Urinary bladder (tissue), 4 donors: ENCODE measurements at places on chromosomes 5 and 9. TPM values are rescaled to one million over a fixed set of nuclear protein-coding genes. Genes with fewer than 3 reads are reported as not detected.
A peak's percentile ranks its signal among the peaks of the same experiment; 100 is the strongest.

GRCh38 chr5:23302438-23302837, 205.0 kb upstream of the PRDM9 start:
- no peak for DNase-seq

- DNase-seq: peak; percentile 21
These were observed at the start of gene HRH2 for GRCh38 chr5:175657593-175658271. HRH2 (plus strand) TSS chr5:175658071; CDS start chr5:175683234, 25,163 bp downstream.

DNA sequence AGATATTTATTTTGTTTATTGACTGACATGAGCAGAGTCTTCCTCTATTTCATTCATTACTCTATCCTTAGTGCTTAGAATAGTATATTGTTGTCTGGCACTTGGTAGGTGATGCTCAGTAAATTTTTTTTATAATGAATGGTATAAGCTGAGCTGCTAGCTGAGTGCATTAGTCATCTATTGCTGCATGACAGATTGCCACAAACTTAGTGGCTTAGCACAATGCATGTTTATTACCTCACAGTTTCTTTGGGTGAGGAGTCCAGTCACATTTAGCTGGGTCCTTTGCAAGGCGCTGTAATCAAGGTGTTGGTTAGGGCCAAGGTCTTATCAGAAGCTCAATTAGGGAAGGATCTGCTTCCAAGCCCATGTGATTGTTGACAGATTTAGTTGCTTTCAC, 23.1 kb downstream of the SMAD5 start:
- no peak for DNase-seq

GRCh38 chr5:40386289-40386688, 293.4 kb upstream of the PTGER4 start:
- no peak for DNase-seq

DNA sequence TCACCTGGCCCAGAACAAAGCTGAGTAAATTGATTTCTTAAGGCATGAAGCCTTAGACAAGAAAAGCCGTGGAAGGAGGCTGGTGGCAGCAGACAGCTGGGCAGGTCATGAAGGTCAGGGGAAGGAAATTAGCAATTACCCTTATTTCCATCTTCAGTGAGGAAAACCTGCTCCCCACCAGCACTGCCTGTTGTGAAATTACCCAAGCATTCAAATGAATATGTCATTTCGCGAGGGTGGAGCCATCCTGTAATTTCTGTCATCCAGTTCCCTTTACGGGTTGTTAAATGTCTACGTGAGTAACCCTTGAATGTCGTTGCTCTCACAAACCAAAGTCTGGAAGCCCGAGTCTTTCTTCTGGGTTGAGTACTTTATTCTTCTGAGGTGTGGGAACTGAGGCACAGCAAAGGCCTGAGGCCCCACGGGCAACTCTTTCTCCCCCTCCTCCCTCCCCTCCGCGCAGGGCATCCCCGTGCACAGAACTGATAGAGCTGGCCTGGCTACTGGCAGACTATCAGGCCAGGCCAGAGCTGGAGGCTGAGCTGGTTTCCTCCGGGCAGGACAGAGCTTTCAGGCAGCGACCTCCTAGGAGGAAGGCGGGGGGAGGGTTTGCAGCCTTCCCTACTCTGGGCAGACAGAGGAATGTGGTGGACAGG, 22.0 kb upstream of the AK3 start:
- no peak for DNase-seq

- no peak for DNase-seq
These were observed 4.3 kb upstream of the MXD3 start for GRCh38 chr5:177316005-177316404.

GRCh38 chr5:180820788-180821321, 18.2 kb upstream of the MGAT1 start:
- DNase-seq: no peak

GRCh38 chr9:95130484-95130883, 187.0 kb downstream of the FANCC start:
- no peak for DNase-seq

DNA sequence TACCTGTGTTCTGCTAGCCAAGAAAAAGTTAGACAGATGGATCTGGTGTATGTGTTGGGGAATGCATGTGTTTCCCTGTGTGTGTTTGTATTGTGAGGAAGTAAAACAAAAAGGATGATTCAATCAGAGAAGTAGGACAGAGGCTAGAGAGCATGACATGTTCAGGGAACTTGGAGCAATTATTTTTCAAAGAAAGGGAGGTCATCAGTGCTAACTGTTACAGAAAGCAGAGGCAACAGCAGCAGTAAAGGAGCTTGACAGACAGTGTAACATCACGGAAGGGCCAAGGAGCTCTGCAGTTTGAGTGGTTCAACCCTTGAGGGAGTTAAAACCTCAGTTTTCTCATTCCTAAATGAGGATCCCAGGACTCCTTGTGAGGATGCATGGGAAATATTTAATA, 13.2 kb downstream of the SPINK1 start:
- no peak for DNase-seq

- no peak for DNase-seq
These were observed at the start of gene PDCD1LG2 for GRCh38 chr9:5510360-5510931. PDCD1LG2 (plus strand) TSS chr9:5510531; CDS start chr9:5522547, 12,016 bp downstream.

DNA sequence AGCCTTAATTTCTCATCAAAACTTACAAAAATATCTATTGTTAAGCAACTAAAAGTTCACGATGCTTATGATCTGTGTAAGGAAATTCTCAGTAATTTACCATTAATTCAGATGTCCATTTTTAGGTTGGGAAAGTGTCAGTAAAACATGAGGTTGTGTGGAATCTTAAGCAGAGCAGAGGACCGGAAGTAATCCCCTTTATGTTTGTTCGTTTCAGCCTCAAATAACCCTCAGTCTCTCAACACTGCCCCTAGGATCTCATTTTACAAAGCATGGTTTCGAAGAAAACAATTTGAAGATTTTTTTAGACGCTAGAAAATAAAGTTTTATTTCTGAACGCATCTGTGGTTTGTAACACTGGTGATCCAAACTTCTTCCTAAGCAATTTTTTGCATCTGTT, 504.2 kb downstream of the MAT2B start:
- no peak for DNase-seq

- no peak for DNase-seq
These were observed 521.2 kb downstream of the DTWD2 start for GRCh38 chr5:118467103-118467502.

GRCh38 chr5:62477801-62478200, 65.2 kb downstream of the IPO11 start:
- DNase-seq: no peak

DNA sequence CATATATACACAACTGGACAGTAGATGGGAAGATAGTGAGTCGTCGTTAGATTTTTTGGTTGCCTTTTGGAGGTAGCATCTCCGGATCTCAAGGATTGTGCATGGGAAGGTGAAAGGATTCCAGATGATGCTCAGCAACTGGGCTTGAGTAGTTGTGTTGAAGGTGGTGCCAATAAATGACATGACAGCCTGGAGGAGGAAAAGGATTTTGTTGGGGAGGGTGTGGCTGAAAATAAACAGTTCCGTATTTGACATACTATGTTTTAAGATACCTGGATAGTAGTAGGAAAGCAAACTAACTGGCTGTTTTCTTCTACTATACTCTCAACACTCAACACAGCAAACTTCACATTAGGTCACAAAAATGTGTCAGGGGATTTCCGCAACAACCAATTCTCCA, 62.4 kb downstream of the SREK1 start:
- DNase-seq: no peak

- DNase-seq: no peak
These were observed 101.6 kb downstream of the NIPBL start for GRCh38 chr5:36978196-36978595.

GRCh38 chr5:120527251-120527650, 63.2 kb downstream of the PRR16 start:
- DNase-seq: no peak

- DNase-seq: no peak
These were observed 180.2 kb upstream of the ZNF618 start for GRCh38 chr9:113695901-113696300.

DNA sequence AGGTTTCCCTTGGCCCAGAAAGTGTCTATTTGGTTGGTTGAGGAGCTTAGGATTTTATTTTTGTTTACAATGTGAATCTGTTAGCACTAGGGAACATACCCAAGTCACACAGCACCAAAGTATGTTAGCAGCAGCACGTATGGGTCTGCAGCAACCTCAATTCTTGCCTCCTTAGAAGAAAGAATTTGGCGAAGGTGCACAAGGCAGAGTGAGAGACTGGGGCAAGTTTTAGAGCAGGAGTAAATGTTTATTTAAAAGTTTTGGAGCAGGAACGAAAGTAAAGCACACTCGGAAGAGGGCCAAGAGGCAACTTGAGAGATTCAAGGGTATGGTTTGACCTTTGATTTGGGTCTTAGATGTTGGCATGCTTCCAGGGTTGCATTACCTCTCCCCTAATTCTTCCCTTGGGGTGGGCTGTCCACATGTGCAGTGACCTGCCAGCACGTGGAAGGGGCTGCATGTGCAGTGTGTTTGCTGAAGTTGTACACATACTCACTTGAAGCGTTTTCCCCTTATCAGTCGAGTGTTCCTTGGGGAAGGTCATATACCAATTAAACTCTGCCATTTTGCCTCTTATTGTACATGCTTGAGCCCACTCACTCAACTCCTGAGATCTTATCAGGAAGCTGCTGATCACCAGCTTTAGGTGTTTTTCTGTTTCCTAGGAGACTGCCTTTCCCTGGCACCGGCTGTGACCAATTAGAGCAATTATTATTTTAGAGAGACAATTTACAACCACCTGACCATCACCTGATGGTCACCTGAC, 64.9 kb upstream of the SHC3 start:
- DNase-seq: no peak

GRCh38 chr5:120447706-120448239, 16.3 kb upstream of the PRR16 start:
- no peak for DNase-seq

GRCh38 chr9:98031935-98032334, 24.6 kb upstream of the NANS start:
- DNase-seq: no peak

DNA sequence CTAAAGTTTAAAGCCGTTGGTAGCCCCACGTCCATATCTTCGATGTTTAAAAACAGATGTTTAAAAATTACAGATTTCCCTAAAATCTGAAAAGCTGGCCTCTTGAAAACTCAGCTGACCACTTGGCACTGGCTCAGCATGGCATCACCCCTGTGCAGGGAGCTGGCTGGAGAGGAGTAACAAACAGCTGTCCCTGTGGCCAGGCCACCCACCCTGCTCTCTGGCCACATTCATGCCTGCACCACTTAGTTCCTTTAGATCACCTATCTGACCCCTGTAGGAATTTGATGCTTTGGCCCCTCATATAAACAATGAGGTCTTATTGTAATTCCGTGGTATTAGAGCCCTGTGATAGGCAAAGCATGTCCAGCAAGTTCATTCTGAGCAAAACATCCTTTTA, 107.5 kb downstream of the FRMD3 start:
- DNase-seq: no peak

DNA sequence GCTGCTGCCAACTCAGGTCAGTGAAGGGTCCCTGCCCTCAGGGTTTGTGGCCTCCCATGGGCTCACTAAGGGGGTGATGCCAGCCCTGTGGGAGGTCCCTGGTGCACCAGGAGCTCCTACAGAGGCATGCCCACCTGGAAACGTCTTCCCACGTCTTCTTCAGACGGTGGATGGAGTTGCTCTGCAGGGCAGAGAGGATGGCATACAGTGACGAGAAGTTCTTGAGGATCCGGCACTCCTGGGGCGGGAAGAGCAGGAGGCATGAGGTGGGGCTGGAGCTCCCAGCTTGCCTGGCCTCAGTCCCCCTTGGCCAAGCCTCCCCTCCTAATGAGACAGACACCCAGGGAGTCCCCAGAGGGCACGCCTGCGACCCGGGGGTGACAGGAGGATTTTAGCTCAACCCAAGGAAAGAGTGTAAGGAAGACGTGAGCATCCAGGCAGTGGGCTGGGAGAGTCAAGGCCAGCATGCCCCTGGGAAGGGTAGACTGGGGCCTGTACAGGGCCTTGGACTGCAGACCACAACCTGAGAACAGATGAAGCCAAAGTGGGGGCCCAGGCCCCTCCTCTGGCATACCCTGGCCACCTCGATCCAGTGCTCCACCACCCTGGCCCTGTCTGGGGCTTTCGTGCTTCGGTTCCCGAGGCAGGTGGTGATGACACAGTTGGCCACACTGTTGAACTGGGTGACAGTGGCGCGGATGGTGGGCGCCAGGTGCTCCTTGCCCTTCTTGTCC, 14.4 kb downstream of the RALGDS start:
- DNase-seq: no peak

DNA sequence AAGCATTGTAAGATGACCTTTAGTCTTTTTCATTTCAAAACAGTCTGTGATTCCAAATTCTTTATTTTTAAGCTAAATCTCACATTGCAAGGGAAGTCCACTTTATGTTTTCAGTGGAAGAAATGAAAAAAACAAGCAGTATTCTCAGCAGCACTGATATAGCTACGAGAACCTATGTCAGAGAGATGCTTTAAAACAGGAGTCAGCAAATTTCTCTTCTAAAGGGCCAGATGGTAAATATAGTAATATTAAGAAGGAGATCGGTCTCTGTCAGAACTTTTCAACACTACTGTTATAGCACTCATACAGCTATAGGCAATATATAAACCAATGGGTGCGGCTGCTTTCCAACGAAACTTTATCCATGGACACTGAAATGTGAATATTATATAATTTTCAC, 18.7 kb downstream of the IL31RA start:
- no peak for DNase-seq

- no peak for DNase-seq
These were observed 7.7 kb upstream of the C5orf47 start for GRCh38 chr5:173981185-173981761.

DNA sequence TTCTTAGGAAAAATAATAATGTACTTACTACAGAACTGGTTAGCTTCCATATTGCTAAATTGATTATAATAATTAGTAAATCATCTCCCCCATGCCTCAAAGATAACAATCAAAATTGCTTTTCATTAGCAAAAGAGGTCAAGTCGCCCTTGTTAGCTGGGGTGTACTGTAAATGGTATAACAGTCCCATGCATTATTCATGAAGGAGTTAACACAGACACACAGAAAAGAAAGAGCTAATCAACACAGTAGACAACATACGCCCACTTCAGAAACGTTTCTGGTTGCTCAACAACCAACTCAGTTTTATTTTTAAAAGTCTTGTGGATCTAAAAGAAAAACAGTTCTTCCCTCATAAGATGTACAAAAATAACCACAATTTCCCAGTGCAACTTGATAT, 100.2 kb downstream of the MPDZ start:
- DNase-seq: no peak

GRCh38 chr5:174521449-174521848, 202.9 kb upstream of the MSX2 start:
- DNase-seq: no peak

GRCh38 chr9:38486056-38486615, 61.9 kb upstream of the IGFBPL1 start:
- DNase-seq: no peak

GRCh38 chr9:129053020-129053419, 16.6 kb downstream of the MIGA2 start:
- DNase-seq: no peak

FAF2 gene
- total RNA-seq: 43.4 TPM

TXNDC8 gene
- total RNA-seq: not detected

GADD45G gene
- 3.9 TPM for total RNA-seq

DMGDH gene
- 3.1 TPM for total RNA-seq

SPACA9 gene
- total RNA-seq: 2.5 TPM

WDR38 gene
- total RNA-seq: not detected

IFNA2 gene
- total RNA-seq: not detected

NPR3 gene
- 21.7 TPM for total RNA-seq

ZDHHC21 gene
- total RNA-seq: 71.0 TPM

OR5C1 gene
- not detected for total RNA-seq

DRD1 gene
- 4.2 TPM for total RNA-seq

TGFBI gene
- total RNA-seq: 394 TPM

SLCO6A1 gene
- total RNA-seq: not detected

SNCAIP gene
- 22.2 TPM for total RNA-seq

THBS4 gene
- 3.9 TPM for total RNA-seq
